Foreskin keratinocyte (primary cell): ENCODE measurements at places on chromosomes 1 and 21. TPM values are rescaled to one million over a fixed set of nuclear protein-coding genes. Genes with fewer than 3 reads are reported as not detected.

DNA sequence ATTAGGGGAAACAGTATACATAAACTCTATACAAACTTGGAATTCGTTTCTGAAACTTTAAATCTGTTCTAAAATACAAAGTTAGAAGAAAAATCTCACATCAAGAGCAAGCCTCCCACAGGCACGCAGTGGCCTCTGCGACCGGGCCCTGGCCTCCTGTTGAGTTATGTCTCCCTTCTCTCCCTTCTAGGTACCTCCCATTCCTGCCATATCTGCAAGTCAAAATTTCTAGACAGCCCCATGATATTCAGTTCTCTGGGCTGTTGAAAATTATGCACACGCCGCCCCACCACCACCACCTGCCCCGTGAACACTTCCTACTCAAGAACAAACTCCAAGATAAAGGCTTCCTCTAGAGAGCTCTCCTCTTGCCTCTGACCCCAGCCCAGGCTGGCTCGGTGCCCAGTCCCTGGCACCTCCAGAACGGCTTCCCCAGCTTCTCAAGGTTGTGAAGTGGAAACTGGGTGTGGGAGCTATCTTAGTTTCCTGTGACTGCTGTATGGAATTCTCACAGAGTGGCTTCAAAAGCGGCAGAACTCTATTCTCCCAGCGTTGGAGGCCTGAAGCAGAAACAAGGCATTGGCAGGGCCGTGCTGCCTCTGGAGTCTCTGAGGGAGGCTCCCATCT, 37.7 kb upstream of the LRP8 start:
- DNase-seq = no peak

DNA sequence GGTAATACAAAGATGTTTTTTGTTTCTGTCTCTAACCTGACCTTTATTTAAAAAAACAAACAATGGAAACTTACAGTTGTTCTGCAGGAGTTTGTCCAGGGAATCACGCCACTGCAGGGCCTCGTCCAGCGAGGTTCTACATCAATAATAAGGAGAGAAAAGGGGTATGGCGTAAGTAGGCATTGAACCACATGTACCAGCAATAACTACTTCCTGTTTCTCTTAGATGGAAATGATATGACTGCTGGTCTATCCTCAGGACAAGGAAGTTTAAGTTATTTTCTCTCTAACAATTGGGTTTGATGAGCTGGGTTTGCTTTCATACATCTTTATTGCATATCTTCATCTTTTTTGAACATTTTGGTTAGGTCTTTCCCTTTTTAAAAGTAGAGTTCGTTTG, 40.9 kb downstream of the RGS5 start:
- no peak for DNase-seq

DNA sequence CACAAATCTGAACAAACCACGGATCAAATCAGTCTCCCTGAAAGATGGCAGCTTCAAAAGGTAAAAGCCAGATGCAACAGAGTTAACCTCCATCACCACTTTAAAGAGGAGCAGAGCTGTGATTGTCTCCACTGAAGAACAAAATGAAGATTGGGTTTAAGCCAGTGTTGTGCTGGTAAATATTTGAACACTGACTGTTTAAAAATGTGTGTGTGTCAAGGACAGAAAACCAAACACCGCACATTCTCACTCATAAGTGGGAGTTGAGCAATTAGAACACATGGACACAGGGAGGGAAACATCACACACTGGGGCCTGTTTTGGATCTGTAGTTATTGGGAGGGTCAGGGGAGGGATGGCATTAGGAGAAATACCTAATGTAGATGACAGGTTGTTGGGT, 83.9 kb downstream of the ST6GALNAC5 start:
- no peak for DNase-seq

DNA sequence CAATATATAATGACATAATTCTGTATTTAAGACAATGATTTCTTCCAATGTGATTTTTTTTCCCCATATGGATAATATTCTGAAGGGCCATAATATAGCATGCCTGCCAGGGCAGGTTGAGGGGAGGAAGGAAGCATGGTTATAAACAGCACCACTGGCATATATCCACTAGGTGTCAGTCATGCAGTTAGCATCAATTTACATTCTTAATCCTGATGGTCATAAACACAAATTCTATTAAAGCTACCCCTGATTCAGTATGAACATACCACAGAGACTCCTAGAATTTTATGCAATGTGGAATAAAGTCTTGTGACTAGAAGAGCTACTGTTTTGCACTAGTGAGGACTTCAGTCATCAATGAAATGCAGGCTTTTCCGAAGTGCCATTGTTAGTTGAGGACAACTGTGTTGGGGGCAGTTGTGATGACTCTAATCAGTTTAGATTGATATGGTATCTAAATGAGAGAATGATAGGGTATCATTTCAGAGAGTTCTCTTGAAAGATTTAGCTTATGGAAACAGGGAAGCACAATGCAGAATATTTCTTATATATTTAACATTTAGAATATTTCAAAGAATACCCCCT, 342.7 kb upstream of the NR5A2 start:
- DNase-seq = peak; percentile 57

- DNase-seq = no peak
Measured at GRCh38 chr1:22168412-22168973, 25.6 kb upstream of the WNT4 start.

- DNase-seq = peak; percentile 32
Measured at GRCh38 chr1:44170281-44170823, 28.9 kb upstream of the KLF18 start.

GRCh38 chr21:41431788-41432548, 5.9 kb downstream of the MX1 start:
- no peak for DNase-seq

GRCh38 chr1:110240476-110241210, 30.5 kb downstream of the KCNC4 start:
- DNase-seq = no peak

- no peak for DNase-seq
Measured at GRCh38 chr1:41822866-41823265, 95.9 kb downstream of the HIVEP3 start.

The TOMM20 gene
- total RNA-seq = 84.7 and 90.6 TPM in 2 replicates

The ANGPTL3 gene
- total RNA-seq = not detected in 2 replicates
